ENCODE measurements at places on chromosomes 2 and 18.

- DNase-seq = no peak
Measured at GRCh38 chr2:205590759-205591158, 91.5 kb upstream of the NRP2 start.

GRCh38 chr18:33231474-33232317 is 208.8 kb downstream of the CCDC178 start:
- DNase-seq = peak; percentile 74

DNA sequence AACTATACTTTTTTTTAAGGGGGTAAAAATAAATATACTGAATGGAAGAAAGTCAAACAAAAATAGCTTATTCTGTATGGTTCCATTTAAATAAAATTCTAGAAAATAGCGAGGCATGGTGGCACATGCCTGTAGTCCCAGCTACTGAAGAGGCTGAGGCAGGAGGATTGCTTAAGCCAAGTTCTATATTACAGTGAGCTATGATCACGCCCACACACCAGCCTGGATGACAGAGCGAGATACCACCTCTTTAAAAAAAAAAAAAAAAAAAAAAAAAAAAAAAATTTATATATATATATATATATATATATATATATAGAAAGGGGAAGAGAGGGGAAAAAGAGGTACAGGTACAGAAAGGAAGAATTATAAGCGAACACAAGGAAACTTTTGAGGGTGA is 77.7 kb downstream of the MEMO1 start:
- no peak for DNase-seq

- no peak for DNase-seq
Measured at GRCh38 chr2:221377597-221377996, 194.5 kb downstream of the EPHA4 start.

- DNase-seq = no peak
Measured at GRCh38 chr18:26457611-26458353, 90.6 kb downstream of the KCTD1 start.

DNA sequence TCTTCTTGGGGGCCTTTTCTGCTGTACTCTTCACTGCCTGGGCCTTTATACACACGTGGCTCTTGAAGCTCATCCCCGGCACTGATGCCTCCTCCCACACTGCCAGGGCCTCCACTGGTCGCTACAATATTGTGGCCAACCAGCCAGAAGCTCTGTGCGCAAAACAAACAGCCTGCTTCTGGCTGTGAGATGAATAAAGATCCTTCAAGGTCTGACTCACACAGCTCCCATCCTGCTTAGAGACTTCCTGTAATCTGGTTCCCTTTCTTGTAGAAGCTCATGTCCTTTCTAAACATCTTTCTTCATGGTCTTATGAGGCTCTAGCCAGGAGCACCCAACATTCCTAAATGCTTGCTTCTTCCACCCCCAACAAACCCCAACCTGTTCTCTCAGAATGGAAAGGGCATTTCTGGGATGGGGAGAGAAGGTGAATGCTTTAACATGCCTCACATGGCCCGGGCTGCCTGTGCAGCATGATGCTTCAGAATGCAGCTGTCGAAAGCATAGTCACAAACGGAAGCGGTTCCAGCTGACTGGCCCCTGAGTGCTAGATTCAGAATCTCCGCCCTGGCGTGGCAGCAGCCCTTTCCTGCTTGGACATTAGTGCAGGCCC is 24.6 kb downstream of the NRP2 start:
- peak; percentile 81 for DNase-seq

DNA sequence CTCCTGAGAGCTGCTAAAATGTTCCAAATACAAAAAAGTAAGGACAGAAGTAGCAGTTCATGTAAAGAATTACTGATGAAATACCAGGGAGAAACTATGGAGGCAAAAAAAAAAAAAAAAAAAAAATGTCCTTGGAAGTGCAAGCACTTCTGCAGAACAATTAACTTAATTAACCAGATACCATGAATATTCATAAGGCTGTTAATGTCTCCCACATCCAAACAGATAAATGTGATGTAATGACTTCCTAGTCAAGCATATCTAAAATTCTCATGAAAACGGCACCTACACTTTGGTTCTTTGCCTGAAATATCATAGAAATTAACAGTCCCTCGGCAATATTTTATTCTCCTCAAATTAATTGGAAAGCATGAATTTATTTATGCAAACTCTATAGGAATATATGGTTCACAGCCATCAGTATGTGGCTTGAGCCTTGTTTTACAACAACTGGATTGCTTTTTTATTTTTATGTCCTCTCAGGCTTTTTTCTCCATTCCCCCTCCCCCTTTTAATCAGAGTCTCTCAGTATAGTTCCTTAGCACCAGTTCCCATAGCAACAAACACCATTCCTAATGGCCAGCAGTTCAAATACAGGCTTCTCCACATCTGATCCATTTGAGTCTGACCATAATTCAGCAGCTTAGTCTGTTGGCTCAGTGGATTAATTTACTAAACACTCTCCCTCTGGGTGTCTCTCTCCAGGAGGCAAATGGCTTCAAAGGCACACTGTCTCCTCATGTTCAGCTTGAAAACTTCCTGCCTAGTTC is 97.1 kb downstream of the ITGA4 start:
- DNase-seq = no peak

DNA sequence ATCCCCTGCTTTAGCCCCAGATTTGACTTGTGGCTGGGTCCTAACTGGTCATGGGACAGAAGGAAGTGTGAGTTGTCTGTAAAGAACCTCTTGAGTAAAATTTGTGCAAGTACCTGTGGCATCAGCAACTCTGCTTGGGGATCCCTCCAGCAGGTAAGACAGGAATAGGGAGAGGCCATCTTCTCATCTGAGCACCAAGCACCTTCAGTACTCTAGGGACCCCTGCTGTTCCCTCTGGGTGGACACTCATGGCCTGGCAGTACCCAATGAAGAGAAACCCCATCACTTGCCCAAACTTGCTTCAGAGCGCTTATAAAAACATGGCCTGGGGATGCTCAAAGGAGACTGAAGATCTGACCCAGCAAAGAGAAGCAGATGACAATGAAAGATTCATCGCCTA is 297.8 kb downstream of the SP3 start:
- DNase-seq = no peak

DNA sequence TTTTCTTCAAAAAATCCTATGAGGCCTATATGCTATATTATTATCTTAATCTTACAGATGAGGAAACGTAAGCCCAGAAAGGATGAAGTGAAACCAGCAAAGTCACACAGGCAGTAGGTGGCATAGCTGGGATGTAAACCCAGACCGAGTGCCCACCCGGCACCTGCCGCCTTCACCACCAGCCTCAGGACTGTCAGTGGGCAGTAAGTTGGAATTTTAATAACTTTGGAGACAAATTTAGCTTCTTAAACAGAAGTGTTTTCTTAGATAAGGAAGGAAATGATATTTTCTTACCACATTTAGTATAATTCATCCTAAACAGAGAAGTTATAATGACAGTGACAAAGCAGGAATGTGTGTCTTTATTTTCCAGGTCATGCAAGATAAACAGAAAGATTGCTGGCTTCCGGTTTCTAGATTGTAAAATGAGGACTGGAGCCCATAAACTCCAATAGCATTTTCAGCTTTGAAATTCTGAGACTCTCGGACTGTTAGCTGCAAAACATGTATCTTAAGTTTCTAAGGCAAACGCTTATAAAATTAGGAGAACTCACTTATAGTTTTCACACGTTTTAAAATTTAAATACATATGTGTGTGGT is 59.3 kb downstream of the CD8B2 start:
- no peak for DNase-seq

DNA sequence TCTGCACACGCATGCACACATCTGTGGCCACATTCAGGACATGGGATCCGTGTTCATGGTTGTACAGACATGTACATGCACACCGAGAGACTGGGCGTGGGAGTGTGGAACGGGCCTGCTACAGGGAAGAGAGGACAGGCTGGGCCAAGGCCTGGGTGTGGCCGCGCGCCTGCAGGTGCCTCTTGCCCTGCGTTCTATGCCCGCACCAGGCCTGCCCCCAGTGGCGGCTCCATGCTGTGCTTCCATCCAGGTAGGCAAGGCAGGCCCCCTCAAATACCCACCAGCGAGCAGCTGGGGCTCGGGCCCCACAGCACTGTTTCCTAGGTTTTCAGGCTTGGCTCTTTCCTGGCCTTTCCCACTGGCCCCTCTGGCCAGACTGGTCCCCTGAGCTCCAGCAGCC is 15.5 kb upstream of the PTMA start:
- no peak for DNase-seq

DNA sequence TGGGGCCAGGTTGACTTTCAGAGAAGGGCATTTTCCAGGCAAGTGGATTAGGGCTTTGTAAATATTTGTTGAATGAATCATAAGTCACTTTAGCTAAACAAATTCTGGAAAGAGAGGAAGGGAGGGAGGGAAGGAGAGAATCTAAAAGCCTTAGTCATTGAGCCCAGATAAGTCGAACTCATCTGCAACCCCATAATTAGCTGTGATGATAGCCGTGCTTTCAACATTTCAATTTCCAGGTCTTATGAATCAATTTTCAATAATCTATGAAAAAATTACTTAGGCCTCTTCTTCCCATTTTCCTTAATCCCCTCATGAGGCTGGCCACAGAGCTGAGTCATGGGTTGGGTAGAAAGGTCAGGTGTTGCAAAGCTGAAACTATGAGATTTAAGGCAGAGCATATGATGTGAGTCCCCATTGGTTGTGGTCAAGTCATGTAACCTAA is 111.9 kb upstream of the MAPRE2 start:
- DNase-seq = no peak

- DNase-seq = no peak
Measured at GRCh38 chr18:45284174-45284573, 331.1 kb upstream of the SLC14A2 start.

DNA sequence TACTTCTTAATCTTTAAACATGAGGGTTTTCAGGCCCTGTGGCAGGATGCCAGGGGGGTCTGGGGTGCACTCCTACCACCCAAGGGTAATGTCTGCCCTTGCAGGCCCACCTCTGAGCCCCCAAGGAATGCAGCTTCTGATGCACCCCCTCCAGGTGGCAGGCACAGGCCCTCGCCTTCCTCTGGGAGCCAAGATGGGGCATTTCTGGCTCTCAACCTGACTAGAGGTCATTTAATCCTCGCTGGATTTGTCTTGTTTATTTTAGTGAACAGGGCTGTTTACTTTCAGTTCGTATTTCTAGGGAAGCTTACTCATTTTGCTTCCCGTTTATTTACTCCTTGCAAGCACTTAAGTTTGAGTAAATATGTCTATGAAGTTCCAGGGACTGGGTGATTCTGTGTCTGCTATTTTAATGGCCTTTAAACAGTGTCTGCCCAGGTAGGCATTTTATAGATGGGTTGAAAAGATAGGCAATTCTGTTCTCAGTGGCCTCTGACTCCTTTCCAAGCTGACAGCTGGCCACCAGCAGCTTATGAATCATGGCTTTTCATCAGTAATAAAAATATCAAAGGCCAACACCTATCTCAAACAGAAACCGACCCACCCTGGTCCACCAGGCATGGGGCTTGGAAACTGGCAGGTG is 11.1 kb upstream of the DNPEP start:
- no peak for DNase-seq

DNA sequence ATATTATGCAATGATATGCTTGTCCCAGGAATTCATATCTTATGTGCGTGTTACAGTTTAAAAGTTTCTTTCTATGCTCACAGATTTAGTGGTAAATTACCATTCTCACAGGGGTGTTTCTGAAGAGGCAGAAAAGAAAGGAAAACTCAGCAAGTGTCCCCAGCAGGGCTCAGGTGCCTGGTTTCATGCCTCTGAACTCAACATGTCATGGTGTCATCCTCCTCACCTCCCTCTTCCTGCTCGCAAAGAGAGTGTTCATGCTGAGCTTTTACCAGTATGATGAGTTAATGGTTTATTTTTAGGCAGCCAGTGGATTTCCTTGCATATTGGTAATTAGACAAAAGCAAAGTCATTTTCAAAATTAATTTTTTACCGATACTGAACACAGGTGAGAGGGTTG is 492.9 kb upstream of the ZEB2 start:
- no peak for DNase-seq

DNA sequence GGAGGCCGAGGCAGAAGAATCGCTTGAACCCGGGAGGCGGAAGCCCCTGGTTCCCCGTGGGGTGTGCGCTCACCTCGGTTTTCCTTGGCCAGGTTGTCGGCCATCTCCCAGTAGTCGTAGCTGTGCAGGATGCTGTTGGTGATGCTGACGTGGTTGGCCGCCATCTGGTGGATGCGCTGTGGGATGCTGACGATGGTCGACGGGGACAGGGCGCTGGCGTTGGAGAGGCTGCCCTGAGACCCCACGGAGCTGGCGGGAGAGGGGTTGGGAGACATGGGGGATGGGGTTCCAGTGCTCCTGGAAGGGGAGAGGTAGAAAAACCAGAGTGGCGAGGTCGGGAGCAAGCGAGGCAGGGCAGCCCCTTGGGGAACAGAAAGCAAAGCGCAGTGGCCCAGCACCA is 64.4 kb upstream of the REV1 start:
- DNase-seq = no peak

- DNase-seq = no peak
Measured at GRCh38 chr2:43155851-43156411, 70.5 kb downstream of the ZFP36L2 start.

GRCh38 chr18:23992089-23992940 is 22.2 kb upstream of the TTC39C start:
- DNase-seq = peak; percentile 79

GRCh38 chr2:163370169-163370886 is 365.5 kb downstream of the FIGN start:
- no peak for DNase-seq

- DNase-seq = no peak
Measured at GRCh38 chr18:63440881-63441280, 18.6 kb upstream of the VPS4B start.

DNA sequence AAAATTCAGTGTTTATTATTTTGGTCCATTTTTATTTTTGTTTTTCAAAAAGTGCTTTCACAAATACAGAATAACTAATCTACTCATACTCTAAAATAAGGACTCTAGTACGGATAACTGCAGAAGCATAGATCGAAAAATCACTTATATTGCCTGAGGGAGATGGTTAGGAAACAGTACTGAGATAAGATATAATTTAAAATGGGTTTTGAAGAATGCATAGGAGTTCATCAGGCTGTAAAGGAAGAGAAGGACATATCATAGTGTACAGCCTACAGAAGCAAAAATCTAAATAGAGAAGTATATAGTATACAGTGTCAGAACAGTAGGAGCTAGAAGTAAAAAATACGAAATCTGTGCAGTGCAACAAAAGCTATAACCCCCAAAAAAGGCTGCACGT is 247.4 kb downstream of the SOX11 start:
- no peak for DNase-seq

GRCh38 chr18:23059541-23060465 is 75.5 kb upstream of the CABLES1 start:
- no peak for DNase-seq
